T-helper 1 cell (primary cell): ENCODE measurements at places on chromosomes 5 and 9.

DNA sequence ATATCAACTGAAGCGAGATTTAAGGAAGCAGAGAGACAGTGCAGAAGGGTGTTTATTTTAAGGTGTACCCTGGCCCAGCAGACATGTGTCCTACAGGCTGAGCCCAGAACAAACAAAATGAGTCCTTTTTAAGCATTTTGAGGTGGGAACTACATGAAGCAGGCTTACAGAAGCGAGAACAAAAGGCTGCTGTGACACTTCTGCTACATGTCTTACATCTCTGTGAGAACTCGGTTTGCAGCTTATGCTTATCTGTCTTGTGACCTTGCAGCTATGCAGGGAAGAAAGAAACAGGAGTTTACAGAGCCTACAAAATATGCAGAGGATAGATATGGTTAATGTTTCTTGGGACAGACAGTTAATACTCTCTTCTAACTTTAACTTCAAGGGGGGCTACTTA, 295.9 kb downstream of the CEMIP2 start:
- DNase-seq: no peak

DNA sequence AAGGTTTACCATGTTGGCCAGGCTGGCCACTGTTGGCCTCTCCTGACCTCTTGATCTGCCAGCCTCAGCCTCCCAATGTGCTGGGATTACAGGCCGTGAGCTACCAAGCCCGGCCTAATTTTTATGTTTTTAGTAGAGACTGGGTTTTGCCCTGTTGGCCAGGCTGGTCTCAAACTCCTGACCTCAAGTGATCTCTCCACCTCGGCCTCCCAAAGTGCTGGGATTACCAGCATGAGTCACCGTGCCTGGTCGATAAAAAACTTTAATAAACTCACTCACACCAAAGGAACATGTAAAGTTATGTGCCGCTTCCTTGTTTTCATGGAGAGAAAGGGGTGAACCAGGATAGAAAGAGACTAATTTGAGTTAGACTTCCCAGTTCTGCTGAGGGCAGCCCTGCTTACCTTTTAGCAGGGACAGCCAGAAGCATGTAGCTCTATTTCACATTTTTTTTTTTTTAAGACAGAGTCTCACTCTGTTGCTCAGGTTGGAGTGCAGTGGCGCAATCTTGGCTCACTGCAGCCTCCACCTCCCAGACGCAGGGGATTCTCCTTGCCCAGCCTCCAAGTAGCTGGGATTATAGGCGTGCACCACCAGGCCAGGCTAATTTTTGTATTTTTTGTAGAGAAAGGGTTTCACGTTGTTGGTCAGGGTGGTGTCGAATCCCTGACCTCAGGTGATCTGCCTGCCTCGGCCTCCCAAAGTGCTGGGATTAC, 11.4 kb upstream of the HAUS6 start:
- DNase-seq: no peak

- no peak for DNase-seq
Measured at GRCh38 chr9:34443533-34443932, 14.8 kb downstream of the FAM219A start.

- no peak for DNase-seq
Measured at GRCh38 chr5:74337984-74338310, 302.6 kb downstream of the ENC1 start.

GRCh38 chr5:142481410-142481809, 156.6 kb upstream of the SPRY4 start:
- no peak for DNase-seq

DNA sequence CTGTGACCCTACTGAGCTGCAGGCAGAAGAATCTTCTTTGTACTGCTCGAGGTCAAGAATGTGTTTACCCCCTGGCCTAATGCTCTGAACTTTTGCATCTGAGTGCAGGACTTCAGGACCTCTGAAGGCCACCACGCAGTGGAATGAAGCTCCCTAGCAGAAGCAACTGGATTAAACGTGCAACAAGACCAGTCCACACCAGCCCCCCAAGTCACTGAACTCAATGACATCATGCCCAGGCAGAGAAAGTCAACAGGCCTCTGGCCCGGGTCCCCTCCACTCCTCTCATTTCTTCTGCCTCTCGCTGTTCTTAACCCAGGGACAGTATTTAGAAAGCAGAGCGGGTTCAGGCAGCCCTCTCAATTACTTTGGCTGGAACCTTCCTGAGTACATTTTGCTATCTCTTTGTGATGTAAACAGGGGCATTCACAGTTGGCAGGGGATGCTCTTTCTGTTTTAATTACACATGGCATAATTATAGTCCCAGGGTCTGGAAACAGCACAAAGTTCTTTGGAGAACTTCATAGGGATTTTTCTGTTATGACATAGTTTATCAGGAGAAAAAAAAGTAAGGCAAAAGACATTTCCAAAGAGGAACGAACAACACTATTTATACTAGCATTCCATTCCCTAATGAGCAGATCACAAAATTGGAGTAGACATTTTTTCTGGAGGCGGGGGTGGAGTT, 108.2 kb upstream of the SPATA31D4 start:
- no peak for DNase-seq

DNA sequence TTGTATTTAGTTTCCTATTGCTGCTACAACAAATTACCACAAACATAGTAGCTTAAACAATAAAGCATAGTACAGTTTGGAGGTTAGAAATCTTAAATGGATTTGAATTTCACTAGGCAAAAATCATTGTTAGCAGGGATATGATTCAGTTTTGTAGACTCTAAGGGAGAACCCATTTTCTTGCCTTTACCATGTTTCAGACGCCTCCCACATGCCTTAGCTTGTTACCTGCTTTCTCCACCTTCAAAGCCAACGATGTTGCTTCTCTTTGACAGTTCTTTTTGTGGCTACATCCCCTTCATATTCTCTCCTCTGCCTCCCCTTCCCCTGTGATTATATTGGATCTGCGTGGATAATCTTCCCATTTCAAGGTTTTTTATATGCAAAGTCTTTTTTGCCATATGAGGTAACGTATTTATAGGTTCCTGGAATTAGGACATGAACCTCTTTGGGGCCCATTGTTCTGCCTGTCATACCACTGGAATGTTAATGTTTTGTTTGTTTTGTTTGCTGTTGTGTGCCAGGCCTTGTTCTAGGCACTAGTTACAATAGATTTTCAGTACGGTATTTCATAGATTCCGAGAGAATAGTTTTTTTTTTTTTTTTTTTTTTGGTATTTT, 54.1 kb downstream of the UHRF2 start:
- no peak for DNase-seq

- no peak for DNase-seq
Measured at GRCh38 chr9:36150574-36151315, 14.2 kb downstream of the GLIPR2 start.

DNA sequence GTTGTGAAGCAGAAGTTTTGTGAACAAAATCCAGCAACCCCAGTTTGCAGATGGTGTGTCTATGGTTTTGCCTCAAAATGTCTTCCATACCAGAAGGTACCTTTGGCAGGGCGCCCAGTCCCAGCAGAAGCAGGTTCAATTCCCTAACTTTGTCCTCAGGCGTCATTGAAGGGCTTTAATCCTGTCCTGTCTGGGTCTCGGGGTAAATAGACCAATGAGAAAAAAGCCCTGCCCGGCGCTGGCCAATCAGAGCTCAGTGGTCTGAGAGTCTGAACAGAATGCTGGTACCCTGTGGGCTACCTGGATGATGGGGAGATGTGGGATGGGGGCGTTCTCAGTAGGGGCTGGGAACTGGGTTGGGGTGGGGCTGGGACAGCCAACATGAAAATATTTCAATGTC, 6.2 kb upstream of the ST6GALNAC4 start:
- no peak for DNase-seq
